ENCODE measurements at places on chromosomes 2 and 18.

DNA sequence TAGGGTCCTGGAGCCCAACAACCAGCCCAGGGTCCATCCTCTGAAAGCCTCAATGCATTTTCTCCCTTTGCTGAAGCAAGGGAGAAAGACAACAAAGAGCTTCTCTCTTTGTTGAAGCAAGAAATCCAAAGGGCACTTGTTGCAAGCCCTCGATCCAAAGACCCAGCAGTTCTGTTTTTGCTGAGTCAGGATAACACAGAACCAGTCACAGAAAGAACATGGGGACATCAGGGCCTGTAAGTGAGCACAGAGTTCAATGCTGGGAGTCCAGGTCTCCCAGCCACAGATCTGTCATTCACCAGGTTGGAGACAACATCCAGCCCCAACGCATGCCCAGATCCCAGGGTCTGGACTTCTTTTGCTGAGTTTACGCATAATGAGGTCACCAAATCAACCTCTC is 315.8 kb upstream of the KLHL29 start:
- no peak for DNase-seq

GRCh38 chr18:34386803-34387202 is 162.1 kb upstream of the NOL4 start:
- no peak for DNase-seq

GRCh38 chr2:139891636-139892035 is 1111.4 kb upstream of the NXPH2 start:
- no peak for DNase-seq

GRCh38 chr2:100297511-100297910 is 24.8 kb downstream of the LONRF2 start:
- DNase-seq, result no peak

- peak; percentile 56 for DNase-seq
Measured at GRCh38 chr2:113248997-113249770, 29.5 kb downstream of the PAX8 start.

GRCh38 chr2:168120310-168120709 is 127.1 kb downstream of the STK39 start:
- no peak for DNase-seq

DNA sequence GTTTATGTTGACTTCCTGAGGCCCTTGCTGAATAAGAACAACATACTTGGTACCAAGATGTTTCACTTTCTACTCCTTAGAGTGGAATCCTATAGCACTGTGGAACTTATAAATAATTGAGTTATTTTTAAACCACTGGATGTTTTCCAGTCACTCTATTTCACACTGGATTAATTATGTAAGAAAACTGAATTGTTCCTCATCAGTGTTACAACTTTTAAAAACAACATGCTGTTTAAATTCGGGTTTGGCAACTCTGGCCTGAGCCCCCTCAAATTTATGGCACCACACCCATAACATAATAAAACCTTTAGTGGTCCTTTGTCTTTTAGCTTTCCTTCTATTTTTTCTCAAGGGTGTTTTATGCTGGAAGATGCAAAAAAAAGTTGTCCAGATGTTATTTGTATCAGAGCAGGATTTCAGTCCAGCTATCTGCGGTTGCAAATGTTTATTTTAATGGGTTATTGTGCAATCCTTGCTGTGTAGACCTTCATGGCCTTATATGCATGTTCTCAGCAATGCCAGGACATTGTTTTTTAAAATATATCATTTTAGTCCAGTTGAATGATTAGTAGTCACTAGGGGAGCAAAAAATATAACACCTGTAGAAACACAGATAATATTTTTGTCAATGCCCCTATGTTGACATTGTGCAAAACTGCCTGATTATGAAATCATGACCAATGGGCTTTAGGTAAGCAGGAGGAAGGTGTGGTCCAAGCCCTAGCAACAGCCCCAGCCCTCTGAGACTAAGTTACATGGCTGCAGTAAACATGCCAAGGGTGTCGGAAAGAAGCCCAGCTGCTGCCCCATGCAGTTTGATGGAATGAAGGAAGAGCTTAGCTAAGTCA is 638.0 kb upstream of the ZEB2 start:
- no peak for DNase-seq

- no peak for DNase-seq
Measured at GRCh38 chr18:22439447-22439846, 21.7 kb upstream of the CTAGE1 start.

GRCh38 chr18:12255626-12256026 is 1.5 kb downstream of the CIDEA start:
- DNase-seq, result no peak

- DNase-seq, result no peak
Measured at GRCh38 chr18:34222307-34223163, 2.2 kb downstream of the NOL4 start.

GRCh38 chr2:8061219-8061618 is 620.6 kb upstream of the ID2 start:
- no peak for DNase-seq

DNA sequence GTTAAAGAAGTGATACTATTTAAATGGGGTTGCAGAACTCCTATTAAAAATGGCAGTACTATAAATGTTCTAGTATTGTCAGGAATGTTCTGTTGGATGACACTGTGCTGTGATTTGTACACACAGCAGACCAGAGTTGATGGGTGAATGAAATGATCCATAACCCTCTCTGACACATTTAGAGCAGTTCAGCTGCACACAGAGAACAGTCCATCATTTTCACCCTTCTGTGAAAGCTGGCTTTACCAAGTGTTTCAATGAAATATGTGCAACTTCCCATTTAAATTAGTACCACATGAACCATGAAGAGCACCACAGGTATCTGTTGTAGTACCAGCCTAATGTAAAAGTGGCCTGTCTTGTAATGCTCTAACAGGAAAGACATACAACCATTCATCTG is 981.4 kb downstream of the TMEM182 start:
- no peak for DNase-seq

DNA sequence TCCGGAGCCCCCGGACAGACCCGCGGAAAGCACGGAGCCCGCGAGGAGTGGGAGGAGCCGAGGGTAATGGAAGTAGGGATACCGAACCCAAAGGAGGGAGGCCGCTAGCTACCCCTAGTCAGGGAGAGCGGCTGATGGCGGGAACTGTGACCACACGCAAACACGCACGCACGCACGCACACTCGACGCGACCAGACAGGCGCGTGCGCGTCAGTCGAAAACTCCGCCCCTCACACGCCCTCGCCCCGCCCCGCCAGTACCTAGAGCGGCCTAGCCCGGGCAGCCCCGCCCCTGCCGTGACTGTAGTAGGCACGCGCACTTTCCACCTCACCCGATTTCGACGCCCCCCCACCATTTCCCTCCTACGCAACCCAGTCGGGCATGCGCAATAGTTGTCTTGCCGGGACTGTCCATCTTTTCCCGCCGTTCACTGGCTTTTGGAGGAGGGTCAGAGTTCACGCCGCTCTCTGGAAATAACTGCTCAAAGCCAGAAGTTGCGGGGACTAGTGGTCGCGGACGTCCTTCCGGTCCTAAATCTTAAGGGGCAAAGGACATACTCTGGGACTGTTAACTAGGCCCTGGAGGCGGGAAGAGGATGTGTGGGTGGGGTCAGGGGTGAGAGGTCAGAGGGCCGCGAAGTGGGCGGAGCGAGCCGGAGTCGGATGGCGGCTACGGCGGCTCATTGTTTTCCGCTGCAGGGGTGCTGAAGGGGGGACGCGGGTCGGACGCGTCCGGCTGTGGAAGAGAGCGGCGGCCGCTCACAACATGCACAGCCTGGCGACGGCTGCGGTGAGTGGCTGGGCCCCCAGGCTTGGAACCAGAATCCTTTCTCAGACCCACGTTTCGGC is at the start of the genes CNOT9 and USP37:
Gene CNOT9 (plus strand): TSS at position 650 of the 848 bp plus-strand sequence. CDS start 116 bp downstream, at position 766.
Gene USP37 (minus strand): TSS at position 162 of the 848 bp plus-strand sequence. CDS start 9,698 bp downstream, outside the sequence.
- DNase-seq, result peak; percentile 100

DNA sequence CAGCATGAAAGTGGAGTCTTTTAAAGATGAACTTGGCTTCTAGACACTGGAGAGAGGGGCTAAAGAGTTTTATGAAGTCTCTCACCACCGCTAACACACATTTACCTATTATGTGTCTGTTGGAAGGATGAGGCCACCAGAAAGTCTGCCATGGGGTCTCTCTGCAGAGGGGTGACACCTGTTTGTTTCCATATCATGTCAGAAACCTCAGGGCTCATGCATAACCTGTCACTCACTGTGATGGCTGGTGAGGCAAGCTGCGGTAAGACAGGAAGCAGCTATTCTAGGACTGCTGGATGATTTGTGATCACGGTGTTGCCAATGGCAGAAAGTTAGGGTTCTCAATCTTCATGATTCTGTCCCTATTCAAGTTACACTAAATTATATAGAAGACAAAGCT is 60.8 kb upstream of the DNMT3A start:
- no peak for DNase-seq

DNA sequence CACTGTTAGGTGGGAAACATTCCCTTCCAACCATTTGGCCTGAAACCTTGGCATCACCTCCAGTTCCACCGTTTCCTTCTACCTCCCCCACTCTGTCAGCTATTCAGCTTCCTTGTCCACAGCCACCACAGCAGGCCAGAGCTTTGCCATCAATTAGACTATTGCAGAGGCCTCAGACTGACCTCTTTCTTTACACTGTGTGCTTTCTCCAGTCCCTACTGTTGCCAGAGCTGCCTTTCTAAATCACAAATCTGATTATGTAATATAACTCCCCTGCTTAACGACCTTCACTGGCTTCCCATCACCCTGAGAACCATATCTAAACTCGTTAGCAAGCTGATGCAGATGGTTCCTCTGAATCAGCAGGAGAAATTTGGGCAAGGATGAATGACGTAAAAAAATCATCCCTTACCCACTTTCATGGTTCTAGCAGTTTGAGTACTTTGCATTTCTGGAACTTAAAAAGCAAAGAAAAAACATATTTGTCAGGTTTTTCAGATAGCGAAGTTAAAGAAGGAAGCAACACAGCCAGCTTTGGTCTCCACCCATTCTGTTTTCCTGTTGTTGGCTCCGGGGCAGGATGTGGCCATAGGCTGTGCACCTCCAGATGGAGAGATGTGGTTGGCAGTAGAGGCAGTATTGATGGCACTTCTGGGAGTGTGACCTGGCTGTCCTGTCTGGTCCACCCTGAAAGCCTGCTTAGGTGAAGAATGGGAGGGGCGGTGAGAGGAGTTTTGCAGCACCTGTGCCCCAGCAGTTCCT is 422.1 kb downstream of the PARD3B start:
- DNase-seq, result no peak

GRCh38 chr2:119674711-119675500 is 4.1 kb upstream of the TMEM177 start:
- DNase-seq, result no peak

GRCh38 chr2:57890464-57890863 is 156.1 kb upstream of the VRK2 start:
- DNase-seq, result no peak

Measured in stimulated activated CD8-positive, alpha-beta memory T cell treated with anti-CD3 and anti-CD28 coated beads, Interleukin-7, amount 100 ng/mL, for 1 hour (primary cell).